ENCODE measurements at places on chromosomes 13 and 19.

GRCh38 chr13:98228661-98229341, 51.7 kb upstream of the RNF113B start:
- no peak for DNase-seq

GRCh38 chr19:7624810-7625209, 4.5 kb downstream of the XAB2 start:
- DNase-seq, result no peak

DNA sequence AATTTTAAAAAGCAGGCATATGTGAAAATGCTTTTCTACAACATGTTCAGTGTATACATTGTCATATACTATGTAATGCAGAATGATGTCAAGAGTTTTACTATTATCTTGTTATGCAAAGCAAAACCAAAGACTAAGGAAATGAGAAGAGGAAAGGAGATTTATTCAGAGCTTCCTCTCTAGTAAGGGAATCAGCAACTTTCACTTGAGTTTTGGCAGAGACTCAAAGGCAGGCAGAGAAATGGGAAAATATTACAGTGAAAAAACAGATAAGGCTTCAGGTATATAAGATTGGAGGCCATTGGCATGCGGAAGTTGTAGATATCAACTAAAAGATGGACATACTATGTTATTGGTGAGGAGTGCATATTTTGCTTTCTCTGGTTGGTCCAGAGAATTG, 512.0 kb upstream of the PCDH20 start:
- no peak for DNase-seq

DNA sequence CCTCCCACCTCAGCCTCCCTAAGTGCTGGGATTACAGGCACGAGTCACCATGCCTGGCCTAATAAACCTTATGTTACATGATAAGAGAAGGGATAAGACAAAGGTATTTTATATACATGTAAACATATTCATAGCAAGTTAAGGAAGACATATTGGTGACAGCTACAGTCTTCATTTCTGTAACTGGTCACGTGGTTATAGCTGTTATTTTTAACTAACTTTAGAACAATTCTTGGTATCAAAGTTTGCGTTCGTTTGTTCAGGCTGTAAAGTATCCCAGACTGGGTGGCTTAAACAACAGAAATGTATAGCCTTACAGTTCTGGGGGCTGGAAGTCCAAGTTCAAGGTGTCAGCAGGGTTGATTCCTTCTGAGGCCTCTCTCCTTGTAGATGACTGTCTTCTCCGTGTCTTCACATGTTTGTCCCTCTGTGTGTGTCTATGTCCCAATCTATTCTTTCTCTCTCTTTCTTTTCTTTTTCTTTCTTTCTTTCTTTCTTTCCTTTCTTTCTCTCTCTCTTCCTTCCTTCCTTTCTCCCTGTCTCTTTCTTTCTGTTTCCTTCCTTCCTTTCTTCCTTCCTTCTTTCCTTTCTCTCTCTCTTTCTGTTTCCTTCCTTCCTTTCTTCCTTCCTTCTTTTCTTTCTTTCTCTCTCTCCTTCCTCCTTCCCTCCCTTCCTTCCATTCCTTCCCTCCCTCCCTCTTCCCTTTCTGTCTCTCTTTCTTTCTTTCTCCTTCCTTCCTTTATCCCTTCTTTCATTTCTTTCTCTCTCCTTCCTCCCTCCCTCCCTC, 7.6 kb downstream of the ACTL9 start:
- no peak for DNase-seq

DNA sequence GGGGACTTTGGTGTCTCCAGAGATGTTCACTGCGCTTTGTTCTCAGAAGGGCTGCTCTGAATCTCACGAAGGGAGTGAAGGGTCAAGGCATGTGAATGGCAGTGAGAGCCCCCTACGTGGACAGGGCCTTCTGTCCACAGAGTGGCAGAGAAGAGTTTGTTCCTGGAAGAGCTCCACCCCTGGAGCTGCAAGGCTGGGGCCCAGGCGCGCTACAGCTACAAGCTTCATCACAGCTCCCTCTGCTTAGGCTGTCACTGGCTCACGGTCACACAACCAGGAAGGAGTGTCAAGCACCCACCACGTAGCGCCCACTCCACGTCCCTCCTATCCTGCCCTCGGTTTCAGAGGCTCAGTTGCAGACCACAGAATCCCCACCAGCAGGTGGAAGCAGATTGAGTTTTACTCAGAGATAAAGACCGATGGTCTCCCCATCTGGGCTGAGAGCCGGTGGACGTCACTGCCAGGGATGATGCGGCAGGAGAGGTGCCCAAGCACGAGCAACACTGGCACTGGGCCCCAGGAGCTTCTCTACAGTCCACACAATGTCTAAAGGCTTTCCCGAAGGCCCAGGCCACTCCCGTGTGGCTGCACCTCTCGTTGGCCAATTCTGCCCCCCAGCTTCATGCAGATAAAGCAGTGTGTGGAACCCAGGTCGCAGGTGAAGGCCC, 23.0 kb upstream of the TFDP1 start:
- DNase-seq, result no peak

- DNase-seq, result no peak
Measured at GRCh38 chr13:48862572-48862971, 113.1 kb upstream of the FNDC3A start.

DNA sequence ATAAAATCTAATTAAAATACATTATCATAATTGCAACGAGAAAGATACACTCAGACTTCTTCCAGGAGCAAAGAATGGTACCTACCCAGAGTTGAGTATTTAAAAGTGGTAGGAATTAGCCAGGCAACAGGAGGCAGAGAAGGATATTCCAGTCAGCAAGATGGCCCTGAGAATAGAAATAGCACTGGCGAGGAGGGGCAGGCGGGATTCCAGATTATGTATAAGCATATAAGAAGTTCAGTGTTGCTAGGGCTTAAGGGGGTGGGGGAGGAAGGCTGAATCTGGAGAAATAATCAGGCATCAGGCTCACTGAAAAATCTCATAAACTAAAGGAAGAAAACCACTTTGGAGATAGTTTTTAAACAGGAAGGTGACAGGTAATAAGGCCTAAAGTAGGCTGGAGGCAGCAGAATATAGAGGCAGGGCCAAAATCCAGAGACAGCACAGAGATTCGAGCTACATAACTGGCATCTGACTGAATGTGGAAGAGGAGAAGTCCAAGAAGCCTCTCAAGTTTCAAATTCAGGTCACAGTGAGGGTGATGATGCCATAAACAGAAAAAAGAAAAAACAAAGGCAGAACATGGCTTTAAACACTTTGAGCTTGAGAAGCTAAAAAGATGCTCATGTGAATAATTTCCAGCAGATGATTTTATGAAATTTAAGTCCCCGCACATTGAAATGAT, 7.5 kb downstream of the KPNA3 start:
- DNase-seq, result no peak

DNA sequence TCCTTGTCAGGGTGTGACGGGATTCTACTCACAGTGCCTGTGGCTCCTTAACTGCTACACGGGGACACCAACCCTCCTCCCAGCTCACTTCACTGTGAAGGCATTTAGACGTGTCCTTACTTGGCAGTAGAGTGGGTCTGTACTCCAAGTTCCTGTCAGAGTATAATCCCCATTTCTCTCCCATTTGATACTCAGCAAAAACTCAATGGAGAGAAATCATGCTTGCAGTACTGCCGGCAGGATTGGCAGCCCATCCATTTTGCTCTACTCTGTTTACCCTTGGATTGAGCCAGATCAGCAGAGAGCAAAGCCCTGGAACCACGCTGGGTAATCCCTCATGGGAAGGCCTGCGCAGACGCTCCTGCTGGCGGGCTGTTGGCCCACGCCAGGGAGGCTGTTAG, 28.9 kb downstream of the ARL11 start:
- no peak for DNase-seq

Measured in DMS53 (cell line).